ENCODE measurements at places on chromosomes 5 and 9.

- DNase-seq, result no peak
Observed at GRCh38 chr9:86842573-86842972, 104.7 kb downstream of the GAS1 start.

GRCh38 chr5:113187906-113188305, 211.3 kb downstream of the DCP2 start:
- DNase-seq, result no peak

GRCh38 chr9:110087605-110088004, 120.4 kb downstream of the C9orf152 start:
- DNase-seq, result no peak

GRCh38 chr5:55925181-55925580, 69.6 kb downstream of the IL6ST start:
- DNase-seq, result no peak
